Natural killer cell treated with Interleukin-12 subunit alpha and Interleukin-12 subunit beta and Interleukin-15 and Interleukin-18, amount 100 ng/mL, for 72 hours (primary cell): ENCODE measurements at places on chromosomes 1 and 21.

DNA sequence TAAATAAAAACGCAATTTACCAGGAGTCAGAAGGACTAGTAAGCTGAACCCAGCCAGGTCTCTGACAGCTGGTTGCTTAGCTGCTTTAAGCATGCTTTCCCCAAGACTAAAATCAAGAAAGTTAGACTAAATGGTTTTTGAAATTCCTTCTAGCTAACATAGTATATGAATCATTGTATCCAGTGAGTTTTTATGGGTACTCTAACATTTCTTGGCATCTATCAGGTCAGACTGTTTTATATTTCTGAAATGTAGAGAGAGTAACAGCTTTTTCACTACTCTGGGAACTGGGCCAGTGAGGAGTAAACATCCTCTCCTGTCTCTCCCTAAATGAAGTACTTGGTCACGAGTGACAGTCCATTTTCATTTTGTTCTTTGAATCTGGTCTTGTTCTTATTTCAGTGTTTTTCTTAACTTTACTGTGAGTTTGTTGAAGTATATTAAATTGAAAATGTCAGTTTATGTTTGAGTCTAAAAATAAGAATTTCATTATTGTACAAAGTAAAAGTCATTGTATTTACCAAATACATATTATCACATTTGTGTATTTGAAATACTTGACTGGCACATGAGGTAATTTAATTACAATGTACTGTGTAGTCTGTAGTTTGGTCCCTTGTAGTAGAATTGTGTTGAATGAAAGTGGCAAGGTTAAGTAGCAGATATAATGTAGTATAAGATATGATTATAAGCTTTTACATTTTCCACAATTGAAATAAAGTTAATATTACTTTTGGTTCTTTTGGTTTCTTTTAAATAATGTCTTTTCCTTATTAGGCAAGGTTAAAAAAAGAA is 47.6 kb downstream of the PKN2 start:
- DNase-seq: no peak

GRCh38 chr1:38059635-38060250 is 13.2 kb upstream of the POU3F1 start:
- no peak for DNase-seq
- H3K27ac ChIP-seq: no peak overlapping the region
- peaks cover 7% of the 10 kb centered on the region for H3K4me1 ChIP-seq
- H3K4me3 ChIP-seq: no peak overlapping the region
- peaks cover 18% of the 10 kb centered on the region for H3K27me3 ChIP-seq
- H3K36me3 ChIP-seq: no peaks in the 10 kb centered on the region

DNA sequence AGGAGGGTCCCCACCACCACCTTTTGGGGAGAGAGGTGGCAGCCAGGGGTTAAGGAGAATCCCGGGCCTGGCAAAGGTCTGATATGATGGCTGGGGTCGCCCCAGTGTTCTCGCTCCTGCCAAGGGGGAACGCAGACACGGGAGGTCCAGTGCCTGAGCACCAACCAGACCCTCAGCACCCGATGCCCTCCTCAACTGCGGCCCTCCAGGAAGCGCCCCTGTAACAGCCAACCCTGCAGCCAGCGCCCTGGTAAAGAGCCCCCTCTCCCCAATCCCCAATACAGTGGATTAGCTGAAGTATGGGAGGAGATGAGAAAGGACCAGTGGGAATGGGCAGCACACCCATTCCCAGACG is 10.4 kb downstream of the ADAMTSL4 start:
- no peak for DNase-seq
- no peak overlapping the region for H3K4me3 ChIP-seq
- peaks cover 40% of the 10 kb centered on the region for H3K4me1 ChIP-seq
- H3K27me3 ChIP-seq: no peaks in the 10 kb centered on the region
- H3K27ac ChIP-seq: peak overlapping the region; percentile 98

DNA sequence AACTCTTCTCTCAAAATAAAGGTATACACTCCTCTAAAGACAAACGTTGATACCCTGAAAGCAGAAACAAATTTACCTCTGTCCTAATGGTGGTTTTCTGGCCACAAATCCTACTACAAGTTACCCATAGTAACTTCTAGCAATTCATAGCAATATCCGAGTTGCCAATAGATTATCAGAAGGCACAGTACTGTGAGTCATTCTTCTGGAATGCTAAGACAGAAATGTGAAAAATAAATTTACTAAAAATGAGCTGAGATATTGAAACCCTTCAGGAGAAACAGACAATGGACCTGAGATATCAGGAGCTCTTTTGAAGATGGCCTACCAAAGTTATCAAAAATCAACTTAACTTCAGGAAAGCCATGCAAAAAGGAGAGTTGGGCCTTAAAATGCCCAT is 715.0 kb upstream of the ADAMTS5 start:
- no peak overlapping the region for H3K4me3 ChIP-seq
- H3K36me3 ChIP-seq: no peaks in the 10 kb centered on the region
- H3K4me1 ChIP-seq: no peaks in the 10 kb centered on the region
- DNase-seq: no peak
- no peak overlapping the region for H3K27ac ChIP-seq
- no peaks in the 10 kb centered on the region for H3K27me3 ChIP-seq

DNA sequence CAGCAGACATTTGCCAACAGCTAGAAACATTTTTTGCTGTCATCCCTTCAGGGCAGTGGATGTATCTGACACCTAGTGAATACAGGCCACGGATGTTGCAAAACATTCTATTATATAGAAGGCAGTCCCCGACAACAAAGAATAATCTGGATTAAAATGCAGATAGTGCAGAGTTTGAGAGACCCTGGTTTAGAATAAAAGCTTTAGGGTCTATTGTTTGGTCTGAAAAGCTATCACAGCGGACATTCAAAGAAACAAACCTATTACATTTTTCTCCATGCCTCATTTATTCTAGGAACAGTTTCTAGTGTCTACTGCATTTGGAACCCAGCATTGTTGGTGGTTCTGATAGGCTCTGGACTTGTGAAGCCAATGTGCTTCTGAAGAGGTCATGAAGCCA is 316.3 kb downstream of the TGFB2 start:
- no peak overlapping the region for H3K4me3 ChIP-seq
- H3K4me1 ChIP-seq: no peaks in the 10 kb centered on the region

DNA sequence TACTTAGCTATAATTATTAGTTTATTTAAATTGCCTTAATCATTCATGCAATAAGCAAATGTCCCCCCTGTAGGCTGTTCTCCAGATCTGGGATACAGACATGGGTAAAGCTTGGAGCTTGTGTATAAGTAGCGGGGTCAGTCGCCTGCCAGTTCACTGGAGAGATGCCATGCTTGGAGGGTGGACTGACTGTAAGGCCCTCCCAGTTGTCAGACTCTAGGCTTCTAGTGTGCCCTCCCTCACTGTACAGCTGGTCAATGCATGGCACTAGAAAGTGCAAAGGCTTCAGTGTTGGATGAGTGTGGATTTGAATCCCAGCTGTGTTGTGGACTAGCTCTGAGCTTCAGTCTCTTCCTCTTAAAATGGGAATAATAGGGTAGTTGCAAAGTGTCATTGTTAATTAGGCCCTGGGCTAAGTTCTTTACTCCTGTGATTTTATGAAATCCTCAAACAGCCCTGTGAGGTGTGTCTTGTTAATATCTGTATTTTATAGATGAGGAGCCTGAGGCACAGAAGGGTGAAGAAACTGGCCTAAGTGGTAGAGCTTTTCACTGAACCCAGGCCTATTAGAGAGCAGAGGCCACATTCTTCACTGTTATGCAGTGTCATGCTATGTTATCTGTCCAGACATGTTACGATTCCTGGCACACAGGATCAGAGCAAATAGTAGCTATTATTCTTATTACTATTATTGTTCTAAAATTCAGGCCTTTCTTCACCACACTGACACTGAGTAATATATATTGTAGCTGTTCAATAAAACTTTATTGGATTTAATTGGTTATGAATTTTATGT is 85.9 kb downstream of the ROR1 start:
- H3K27me3 ChIP-seq: peaks cover 21% of the 10 kb centered on the region
- H3K27ac ChIP-seq: no peak overlapping the region
- H3K36me3 ChIP-seq: peaks cover 6% of the 10 kb centered on the region
- no peak for DNase-seq
- no peak overlapping the region for H3K4me3 ChIP-seq
- H3K4me1 ChIP-seq: no peaks in the 10 kb centered on the region

DNA sequence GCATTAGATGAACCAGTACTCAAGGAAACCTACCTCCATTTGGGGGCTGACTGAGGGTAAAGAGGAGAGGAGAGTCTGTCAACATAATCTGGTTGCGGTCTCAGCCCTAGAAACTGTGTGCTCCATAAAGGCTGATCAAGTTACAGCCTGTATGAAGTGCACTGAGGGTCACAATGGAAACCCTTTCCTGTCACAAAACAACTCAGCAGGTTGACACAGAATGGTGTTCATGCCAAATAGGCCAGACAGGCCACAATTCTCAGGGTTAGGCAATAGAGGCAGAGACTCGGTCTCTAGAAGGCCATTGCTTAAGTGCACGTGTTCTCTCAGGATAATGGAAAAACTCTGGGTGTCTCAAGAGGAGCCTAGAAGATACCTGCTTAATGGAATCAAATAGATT is 4.1 kb upstream of the ANKRD35 start:
- no peak overlapping the region for H3K27ac ChIP-seq
- peaks cover 7% of the 10 kb centered on the region for H3K27me3 ChIP-seq
- H3K4me3 ChIP-seq: no peak overlapping the region
- H3K36me3 ChIP-seq: no peaks in the 10 kb centered on the region
- peaks cover 13% of the 10 kb centered on the region for H3K4me1 ChIP-seq

DNA sequence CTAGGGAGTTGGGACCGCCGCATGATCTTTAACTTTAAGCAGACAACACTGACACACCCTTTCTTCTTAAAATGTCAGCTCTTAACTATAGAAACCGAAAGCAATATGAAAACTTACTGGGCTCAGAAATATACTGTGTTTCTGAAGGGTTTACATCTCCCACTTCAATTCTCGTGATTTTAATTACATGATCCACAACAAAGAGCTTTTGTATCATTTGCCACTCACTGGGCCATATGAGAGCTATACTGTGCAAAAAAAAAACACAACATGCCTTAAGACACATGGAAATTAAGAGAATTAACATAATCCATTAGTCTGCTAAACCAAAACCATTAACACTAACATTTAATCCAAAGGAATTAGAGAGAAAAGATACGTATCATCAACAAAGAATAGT is 35.0 kb upstream of the RAP1GAP start:
- H3K36me3 ChIP-seq: peaks cover 27% of the 10 kb centered on the region
- peaks cover 3% of the 10 kb centered on the region for H3K4me1 ChIP-seq
- H3K4me3 ChIP-seq: no peak overlapping the region
- H3K27ac ChIP-seq: no peak overlapping the region

GRCh38 chr1:29360768-29361167 is 124.4 kb downstream of the PTPRU start:
- no peaks in the 10 kb centered on the region for H3K36me3 ChIP-seq
- H3K4me3 ChIP-seq: no peak overlapping the region
- no peak overlapping the region for H3K27ac ChIP-seq
- no peaks in the 10 kb centered on the region for H3K4me1 ChIP-seq
- DNase-seq: no peak

DNA sequence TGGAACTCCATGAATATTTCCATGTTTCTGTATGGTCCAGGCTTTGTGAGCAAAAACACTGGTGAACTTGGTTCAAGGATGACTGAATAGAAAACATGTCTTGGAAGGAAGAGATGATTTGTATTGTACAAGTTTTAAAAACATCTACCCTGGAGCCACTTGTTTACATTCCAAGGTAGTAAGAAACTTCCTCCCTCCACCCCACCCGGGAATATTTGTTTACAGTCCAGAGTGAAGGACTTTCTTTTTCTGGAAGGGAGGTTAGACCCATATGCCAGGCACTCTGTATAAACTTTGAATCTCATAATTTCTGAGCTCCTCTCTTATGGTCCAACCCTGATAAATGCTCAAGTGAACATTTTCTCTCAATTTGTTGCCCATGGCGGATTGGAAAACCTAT is 323.3 kb upstream of the LYPLAL1 start:
- H3K27ac ChIP-seq: no peak overlapping the region
- H3K27me3 ChIP-seq: no peaks in the 10 kb centered on the region
- no peak for DNase-seq
- H3K4me3 ChIP-seq: no peak overlapping the region
- H3K36me3 ChIP-seq: no peaks in the 10 kb centered on the region
- no peaks in the 10 kb centered on the region for H3K4me1 ChIP-seq

DNA sequence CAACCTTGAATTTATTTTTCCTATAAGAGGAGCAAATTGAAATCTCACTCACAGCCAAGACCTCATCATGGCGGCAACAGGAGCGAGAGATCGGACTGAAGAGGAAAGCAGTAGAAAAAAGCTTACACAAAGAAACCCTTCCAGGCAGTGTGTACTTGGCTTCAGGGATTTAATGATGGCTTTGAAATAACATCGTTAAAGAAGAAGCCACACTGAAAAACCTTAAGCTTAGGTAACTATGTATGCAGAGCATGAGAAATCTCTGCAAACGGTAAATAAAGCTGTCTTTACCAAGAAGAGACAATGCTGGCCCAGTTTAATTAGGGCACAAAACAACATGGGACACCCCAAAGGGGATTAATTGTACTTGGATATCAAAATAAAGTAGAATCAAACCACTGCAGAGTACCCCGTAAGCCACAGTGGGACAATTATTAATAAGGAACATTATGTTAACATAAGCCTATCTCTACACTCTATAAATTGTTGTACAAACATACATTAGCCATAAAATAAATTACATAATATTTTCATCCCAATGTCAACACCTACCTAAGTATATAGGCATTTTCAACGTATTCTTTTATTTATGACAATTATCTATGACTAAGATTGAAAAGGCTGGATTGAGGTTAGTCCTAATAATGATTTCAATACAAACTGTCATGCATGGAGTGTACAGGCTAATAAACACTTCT is 360.2 kb upstream of the CHRM3 start:
- no peak overlapping the region for H3K27ac ChIP-seq
- no peaks in the 10 kb centered on the region for H3K27me3 ChIP-seq
- no peak for DNase-seq
- H3K4me3 ChIP-seq: no peak overlapping the region

- H3K4me3 ChIP-seq: no peak overlapping the region
- H3K4me1 ChIP-seq: no peaks in the 10 kb centered on the region
- no peak for DNase-seq
- no peak overlapping the region for H3K27ac ChIP-seq
- no peaks in the 10 kb centered on the region for H3K36me3 ChIP-seq
- peaks cover 13% of the 10 kb centered on the region for H3K27me3 ChIP-seq
Observed at GRCh38 chr1:87594736-87595383, 266.2 kb downstream of the LMO4 start.

GRCh38 chr1:67571406-67571805 is 113.6 kb upstream of the GADD45A start:
- no peak overlapping the region for H3K27ac ChIP-seq
- H3K4me1 ChIP-seq: no peaks in the 10 kb centered on the region
- DNase-seq: no peak
- no peak overlapping the region for H3K4me3 ChIP-seq
- H3K36me3 ChIP-seq: no peaks in the 10 kb centered on the region
- no peaks in the 10 kb centered on the region for H3K27me3 ChIP-seq

- H3K27me3 ChIP-seq: no peaks in the 10 kb centered on the region
- no peak overlapping the region for H3K27ac ChIP-seq
- H3K4me1 ChIP-seq: peaks cover 7% of the 10 kb centered on the region
- no peak for DNase-seq
Observed at GRCh38 chr1:65469889-65470340, 49.4 kb downstream of the LEPR start.

GRCh38 chr1:113821916-113822315 is 9.6 kb upstream of the RSBN1 start:
- H3K27me3 ChIP-seq: no peaks in the 10 kb centered on the region
- no peak for DNase-seq
- H3K27ac ChIP-seq: peak overlapping the region; percentile 7
- H3K4me3 ChIP-seq: no peak overlapping the region
